ENCODE measurements at places on chromosomes 7 and 10. TPM values are rescaled to one million over a fixed set of nuclear protein-coding genes. Genes with fewer than 3 reads are reported as not detected.

Gene KCNIP2
- polyA plus RNA-seq, result 2.4 TPM

Gene CC2D2B
- 0.83 TPM for polyA plus RNA-seq

Gene CYP3A7
- 0.46 TPM for polyA plus RNA-seq

DNA sequence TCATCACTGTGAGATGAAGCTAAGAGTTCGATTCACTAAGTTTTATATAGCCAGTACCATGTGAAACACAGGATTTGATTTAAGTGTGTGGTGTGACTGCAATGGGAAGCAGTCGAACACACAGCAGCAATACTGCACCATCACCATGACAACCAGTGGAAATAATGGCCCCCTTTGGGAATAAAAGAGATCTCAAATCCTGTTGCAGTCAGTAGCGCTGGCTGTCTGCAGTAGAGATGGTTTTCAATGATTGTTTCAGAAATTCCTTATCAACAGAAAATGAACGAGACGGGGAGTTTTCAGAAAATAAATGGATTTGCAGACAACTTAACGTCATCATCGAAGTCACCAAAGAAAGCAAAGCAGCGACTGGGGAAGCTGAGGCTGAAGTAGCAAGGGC is 91.0 kb downstream of the PTPRE start:
- DNase-seq, result no peak

DNA sequence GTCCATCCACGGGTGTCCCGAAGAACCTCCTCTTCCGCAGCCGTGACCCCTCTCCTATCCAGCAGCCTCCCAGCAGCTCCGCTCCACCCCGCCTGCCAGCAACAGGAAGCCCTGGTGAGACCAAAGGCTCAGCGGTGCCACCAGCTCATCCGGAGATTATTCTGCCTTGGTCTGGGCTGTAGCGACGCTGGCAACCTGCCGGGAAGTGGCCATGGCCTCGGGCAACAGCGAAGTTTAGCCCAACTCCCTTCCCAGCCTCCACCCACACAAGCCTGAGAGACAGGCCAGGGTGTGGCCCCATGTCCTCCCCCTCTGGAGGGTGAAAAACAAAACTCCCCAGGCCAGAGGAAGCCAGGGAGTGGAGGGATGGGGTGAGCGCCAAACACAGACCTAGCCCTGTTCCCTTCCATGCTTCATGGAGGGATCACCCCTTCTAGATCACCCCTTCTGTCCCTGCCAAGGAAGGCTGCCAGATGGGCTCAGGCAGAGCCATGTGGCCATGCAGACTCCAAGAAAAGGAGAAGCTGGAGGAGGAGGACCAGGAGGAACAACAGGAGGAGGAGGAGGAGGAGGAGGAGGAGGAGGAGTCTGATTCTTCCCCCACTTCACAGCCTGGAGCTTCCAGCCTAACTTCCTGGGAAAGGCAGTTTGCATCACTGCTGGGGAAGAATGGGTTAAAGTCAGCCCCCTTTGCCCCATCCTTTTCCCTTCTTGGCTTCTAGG is 918 bp downstream of the CALHM2 start:
- DNase-seq, result no peak

DNA sequence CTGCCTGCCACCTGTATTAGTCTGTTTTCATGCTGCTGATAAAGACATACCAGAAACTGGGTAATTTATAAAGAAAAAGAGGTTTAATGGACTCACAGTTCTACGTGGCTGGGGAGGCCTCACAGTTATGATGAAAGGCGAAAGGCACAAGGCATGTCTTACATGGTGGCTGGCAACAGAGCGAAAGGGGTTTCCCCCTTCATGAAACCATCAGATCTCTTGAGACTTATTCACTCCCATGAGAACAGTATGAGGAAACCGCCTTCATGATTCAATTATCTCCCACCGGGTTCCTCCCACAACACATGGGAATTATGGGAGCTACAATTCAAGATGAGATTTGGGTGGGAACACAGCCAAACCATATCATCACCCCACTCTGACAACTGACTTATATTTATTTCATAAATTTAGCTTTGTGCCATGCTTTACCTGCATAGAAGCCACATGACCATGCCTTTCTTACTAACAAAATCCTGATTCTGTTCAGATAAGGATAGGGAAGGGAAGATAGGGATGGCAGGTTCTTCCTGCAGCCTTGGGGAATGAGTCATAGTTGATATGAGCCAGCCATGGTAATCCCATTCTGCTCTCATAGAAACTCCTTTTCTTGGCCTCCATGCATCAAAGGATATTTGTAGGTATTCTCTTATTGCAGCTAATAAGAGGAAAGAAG is 191.3 kb upstream of the AGK start:
- no peak for DNase-seq

DNA sequence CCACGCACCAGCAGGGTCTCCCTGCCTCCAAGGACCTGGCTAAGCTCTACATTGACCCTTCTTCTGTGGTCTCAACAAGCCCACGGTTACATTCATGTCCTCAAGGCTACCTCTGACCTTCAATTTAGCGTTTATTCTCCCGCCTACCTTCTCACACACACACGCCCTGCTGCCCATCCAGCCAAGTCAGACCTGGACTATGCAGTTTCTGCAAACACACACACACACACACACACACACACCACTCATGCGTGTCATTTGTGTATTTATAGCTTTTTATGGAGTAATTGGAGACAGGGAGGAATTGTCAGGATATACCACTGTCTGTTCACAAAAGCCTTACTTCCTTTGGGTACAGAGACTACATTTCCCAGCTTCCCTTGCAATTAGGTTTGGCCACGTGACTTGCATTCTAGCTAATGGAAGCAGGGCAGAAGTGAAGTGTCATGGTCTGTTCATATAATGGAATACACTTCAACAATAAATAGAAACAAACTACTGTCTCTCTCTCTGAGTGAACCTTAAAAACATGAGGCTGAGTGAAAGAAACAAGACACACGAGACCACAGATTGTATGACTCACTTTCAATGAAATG is 53.8 kb upstream of the CPXM2 start:
- DNase-seq, result no peak

GRCh38 chr7:25846722-25847121 is 305.3 kb upstream of the NFE2L3 start:
- no peak for DNase-seq

All from right renal cortex interstitium (tissue), 3 donors.